ENCODE measurements at places on chromosomes 7 and 10.

GRCh38 chr7:16668978-16669377, 23.0 kb downstream of the BZW2 start:
- DNase-seq = no peak

DNA sequence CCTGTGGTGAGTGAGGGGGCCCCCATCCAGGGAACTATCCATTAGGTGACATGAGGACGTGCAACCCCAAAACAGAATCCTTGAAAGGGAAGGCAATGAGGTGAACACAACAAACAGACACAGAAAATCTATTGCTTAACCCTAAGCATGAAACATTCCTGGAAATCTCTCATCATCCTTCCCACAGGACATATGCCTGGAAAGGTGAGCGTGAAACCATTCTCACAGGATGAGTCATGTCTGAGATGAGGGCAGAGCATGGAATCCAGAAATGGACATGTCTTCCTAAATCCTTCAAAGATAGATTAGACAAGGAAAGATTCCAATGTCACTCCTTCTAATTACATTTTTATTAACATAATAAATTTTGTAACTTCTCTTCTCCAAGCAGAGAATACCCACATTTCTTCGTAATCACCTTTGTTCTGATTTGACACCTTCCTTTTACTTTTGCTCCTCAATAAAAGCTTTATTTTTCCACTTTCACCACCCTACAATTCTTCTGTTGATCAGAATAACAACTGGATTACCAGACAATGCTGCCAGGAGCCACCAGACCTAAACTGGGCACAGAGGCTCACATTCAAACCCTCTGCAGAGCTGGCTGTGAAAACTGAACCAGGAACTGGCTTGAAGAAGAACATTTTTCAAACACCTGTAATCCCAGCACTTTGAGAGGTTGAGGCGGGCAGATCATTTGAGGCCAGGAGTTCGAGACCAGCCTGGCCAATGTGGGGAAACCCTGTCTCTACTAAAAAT, 67.2 kb downstream of the COBL start:
- DNase-seq = no peak

DNA sequence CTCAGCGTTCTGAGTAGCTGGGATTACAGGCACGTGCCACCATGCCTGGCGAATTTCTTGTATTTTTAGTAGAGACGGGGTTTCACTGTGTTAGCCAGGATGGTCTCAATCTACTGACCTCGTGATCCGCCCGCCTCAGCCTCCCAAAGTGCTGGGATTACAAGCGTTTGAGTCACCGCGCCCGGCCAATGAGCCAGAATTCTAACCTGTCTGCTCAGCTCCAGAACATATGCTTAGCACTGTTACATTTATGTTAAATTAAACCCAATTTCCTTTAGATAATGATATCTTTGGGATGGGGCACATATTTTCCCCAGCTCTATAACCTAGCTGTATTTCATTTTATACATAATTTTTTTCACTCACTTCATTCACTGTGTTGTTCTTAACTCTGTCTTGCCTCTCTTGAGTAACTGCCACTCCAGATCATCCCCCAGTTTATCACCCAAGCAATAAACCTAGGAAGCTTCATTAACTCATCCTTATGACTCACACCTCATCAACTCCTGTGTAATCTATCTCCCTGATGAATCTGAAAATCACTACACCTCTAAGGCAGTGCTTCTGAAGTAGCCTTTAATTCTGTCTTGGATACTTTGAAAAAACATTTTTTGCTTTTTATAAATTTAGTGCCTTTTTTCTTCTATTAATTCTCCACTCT, 559.7 kb upstream of the ZWINT start:
- DNase-seq = no peak

DNA sequence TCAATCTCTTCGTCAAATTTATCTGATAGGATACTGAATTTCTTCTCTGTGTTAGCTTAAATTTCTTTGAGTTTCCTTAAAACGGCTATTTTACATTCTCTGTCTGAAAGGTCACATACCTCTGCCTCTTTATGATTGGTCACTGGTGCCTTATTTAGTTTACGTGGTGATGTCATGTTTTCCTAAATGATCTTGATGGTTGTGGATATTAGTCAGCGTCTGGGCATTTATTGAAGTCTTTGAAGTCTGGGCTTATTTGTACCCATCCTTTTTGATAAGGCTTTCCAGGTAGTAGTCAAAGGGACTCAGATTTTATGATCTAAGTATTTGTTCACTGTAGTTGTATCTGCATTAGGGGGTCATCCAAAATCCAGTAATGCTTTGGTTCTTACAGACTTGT, 1407.5 kb upstream of the LRRTM3 start:
- DNase-seq = no peak

DNA sequence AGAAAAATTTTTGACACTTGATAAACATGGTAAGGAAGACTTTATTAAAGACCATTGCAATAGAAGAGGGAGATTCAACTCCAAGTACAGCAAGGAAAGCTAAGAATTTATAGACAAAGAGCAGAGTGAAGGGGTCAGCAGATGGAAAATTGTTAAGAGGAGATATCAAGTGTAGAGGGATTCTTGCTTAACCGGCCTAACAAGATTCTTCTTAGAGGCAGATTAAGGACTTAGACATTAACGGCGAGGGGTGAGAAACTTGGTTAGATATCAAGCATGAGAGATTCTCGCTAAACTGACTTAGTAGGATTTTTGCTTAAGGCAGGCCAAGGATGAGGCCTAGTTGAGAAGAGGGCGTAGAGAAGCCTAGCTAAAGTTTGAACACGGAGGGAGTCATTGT, 76.0 kb downstream of the ITGB1 start:
- DNase-seq = no peak

DNA sequence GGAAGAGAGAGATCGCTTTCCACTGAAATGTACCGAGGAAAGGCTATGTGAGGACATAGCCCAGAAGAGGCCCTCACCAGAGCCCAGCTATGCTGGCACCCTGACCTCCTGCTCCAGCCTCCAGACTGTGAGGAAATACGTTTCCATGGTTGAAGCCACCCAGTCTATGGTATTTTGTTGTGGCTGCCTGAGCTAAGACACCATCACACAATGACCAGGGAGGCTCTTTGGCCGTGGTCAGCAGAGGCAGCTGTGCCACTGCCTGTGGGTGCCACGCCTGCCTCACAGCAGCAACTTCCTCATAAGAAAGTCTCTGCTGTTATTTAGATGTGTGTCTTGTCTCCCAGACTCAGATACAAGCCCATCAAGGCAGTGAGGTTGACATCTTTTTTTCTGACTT, 182.7 kb upstream of the PLXNA4 start:
- no peak for DNase-seq

DNA sequence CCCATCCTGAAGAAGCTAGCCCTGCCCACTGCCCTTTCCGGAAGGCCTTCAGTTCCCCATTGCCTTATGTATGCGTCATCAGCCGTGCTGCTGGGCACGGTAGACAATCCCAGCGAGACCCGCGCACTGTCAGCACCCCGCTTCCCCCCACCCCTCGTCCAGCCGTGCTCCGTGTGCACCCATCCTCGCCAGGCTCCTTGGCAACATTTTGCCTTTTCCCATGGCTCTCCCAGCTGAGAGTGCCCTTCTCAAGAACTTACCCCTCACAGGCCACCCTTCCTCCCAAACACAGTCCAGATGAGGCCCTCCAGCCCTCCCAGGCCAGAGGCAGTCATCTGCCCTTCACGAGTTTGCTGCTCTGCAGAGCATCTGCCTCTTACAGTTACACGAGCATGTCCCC, 633.8 kb upstream of the FOXK1 start:
- no peak for DNase-seq

- DNase-seq = no peak
Observed at GRCh38 chr7:50411332-50411731, 38.8 kb downstream of the FIGNL1 start.

DNA sequence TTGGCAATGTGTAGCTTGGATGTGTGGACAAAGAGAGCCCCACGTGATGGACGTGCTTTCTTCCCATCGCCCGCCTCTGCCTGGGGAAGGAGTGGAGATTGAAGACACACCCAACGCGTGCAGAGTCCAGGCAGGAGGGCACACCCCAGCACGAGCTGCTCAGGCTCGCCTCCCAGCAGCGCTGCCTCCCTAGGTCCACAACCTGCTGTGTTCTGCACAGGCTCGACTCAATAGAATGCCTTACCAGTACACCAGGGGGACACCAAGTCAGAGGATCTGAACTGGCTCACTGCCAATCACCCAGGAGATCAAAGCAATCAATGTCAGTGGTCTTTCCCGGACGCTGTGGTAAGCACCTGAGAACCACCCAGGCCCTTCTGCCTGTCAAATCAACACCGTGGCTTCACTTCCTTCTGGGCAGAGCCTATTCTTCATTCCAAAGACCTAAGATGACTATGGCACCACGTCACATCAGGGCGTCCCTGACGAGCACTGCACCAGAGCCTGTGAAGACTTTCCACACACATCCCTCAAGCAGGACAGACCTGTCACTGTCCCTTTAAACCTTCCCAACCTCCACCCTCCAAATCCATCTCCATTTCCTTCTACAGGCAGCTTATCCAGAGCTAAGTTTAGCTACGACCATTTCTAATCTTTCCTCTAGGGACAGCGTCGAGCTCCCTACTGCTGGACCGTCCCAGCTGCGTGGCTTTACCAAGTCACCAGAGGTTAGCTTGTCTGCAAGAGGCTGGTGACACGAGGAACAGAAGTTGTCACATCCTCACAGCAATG, 72.3 kb downstream of the AMZ1 start:
- DNase-seq = no peak

DNA sequence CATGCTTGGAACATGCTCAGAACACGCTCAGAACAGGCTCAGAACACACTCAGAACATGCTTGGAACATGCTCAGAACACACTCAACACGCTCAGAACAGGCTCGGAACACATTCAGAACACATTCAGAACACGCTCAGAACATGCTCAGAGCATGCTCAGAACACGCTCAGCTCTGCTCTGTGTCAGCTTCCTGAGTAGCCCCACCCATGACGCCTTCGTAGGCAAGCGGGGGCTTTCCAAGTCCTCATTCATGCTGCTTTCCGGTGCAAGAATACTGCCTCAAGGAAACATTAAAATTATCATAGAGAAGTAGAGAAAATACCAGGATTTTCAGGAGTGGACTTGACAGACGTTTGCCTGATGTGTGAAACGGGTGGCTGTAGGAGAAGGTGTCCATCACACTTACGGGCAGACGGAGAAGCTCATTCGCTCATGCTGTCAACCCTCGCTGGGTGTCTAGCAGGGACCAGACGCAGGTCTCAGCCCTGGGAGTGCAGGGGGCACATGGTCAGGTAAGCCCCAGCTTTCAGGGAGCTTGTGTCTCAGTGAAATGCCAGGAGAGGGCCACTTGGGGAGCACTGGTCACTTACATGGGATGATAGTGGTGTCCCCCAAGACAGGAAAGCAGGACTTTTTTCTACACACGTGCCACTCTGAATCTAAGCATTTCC, 24.7 kb downstream of the EN2 start:
- no peak for DNase-seq

- DNase-seq = no peak
Observed at GRCh38 chr10:97612386-97612785, 20.9 kb downstream of the MORN4 start.

- no peak for DNase-seq
Observed at GRCh38 chr7:157784041-157784835, 447.4 kb downstream of the DNAJB6 start.

GRCh38 chr10:63702092-63702491, 180.9 kb downstream of the REEP3 start:
- DNase-seq = no peak

GRCh38 chr10:28971255-28971654, 293.9 kb downstream of the BAMBI start:
- DNase-seq = no peak

DNA sequence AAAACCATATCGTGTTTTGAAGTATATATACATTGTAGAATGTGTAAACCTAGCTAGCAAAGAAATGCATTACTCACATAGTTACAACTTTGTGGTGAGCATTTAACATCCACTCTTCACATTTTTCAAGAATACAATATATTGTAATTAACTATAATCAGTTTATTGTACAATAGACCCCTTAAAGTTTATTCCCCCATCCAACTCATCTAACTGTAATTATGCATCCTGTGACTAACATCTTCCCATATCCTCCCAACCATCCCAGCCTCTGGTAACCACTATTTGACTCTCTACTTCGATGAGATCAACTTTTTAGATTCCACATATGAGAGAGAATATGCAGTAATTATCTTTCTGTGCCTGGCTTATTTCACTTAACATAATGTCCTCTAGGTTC, 526.4 kb downstream of the KIF20B start:
- DNase-seq = no peak

DNA sequence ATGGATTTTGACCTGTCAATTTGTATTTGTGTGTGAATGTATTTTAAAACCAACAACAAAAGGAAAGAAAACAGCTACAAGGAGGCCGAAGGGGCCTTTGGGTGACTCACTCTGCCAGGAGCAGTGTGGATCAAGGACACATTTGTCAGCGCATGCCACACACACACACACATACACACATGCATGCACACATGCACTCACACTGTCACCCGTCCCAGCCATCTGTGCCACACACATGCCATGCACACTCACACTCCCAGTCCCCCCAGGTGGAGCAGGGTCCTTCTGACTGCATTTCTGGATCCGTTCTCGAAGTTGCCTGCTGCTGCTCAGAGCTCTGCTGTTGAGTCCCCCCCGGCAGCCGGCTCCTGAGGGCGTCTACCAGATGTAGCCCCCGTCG, 26.0 kb downstream of the SPOCK2 start:
- no peak for DNase-seq

DNA sequence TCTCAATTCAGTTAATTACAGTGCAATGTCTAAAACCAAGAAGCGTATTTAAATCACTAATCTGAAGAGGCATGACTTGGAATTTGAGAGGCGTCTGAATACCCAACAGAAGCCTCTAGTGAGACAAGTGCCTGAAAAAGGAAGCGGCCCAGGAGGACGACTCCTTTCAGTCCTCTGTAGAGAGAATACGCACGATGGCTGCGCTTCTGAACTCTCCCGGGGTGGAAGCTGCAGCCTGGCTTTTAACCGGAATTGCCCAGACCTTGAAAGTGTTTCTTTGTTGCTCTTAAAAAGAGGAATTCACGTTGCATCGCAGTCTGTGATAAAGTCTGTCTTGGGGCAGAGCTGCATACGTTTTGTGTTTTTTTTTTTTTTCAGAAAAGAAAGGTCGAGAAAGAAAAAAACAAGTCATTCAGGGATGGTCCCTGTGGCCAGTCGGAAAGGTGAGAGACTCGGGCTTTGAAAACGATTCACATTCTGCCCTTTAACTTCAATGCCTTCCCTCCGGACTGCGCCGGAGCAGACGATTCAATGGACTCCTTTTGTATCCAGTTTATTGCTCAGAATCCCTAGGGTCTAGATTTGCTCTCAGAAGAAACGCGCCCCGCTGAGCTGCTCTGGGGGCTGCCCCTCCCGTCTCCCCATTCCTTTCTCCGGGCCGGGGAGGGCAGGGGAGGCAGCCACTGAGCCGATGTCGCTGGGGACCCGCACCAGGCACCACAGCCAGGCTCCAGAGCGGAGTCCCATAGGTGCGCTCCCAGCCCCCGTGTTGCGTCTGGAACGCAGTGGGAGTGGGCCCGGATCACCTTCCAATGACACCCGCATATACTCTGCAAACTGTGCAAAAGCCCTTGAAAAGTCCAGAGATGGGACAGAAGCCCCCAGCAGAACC, 994 bp upstream of the PTF1A start:
- no peak for DNase-seq

- no peak for DNase-seq
Observed at GRCh38 chr7:157795643-157796042, 458.8 kb downstream of the DNAJB6 start.

- DNase-seq = no peak
Observed at GRCh38 chr7:137003566-137003965, 135.1 kb downstream of the CHRM2 start.

GRCh38 chr7:45151967-45152366, 5.6 kb upstream of the RAMP3 start:
- DNase-seq = no peak
